Ecto neural progenitor cell (in vitro differentiated cells): ENCODE measurements at places on chromosomes 1 and 21.
A peak's percentile ranks its signal among the peaks of the same experiment; 100 is the strongest.

GRCh38 chr1:19361611-19362147 is 49.6 kb downstream of the SLC66A1 start:
- DNase-seq = no peak

- DNase-seq = no peak
Measured at GRCh38 chr1:234602334-234603220, 7.4 kb downstream of the IRF2BP2 start.

DNA sequence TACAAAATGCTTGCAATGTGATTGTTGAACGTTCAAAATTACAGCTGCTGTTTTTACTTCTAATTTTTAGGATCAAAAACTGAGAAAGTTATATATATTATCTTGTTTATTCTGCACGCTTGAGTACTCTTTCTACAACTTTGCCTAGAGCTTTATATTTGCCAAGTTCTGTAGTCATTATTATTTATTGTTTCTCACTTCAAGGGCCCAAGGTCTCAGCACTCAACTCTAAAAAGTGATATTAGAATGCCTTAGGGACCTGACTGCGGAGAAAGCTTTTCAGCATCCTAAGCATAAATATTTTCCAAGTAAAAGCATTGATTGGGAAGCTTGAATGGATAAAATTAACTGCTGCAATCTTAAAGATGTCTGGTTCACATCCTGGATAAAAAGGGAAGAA is 83.6 kb downstream of the UBE2U start:
- no peak for DNase-seq

- no peak for DNase-seq
Measured at GRCh38 chr1:13675151-13675651, 24.8 kb upstream of the PRDM2 start.

DNA sequence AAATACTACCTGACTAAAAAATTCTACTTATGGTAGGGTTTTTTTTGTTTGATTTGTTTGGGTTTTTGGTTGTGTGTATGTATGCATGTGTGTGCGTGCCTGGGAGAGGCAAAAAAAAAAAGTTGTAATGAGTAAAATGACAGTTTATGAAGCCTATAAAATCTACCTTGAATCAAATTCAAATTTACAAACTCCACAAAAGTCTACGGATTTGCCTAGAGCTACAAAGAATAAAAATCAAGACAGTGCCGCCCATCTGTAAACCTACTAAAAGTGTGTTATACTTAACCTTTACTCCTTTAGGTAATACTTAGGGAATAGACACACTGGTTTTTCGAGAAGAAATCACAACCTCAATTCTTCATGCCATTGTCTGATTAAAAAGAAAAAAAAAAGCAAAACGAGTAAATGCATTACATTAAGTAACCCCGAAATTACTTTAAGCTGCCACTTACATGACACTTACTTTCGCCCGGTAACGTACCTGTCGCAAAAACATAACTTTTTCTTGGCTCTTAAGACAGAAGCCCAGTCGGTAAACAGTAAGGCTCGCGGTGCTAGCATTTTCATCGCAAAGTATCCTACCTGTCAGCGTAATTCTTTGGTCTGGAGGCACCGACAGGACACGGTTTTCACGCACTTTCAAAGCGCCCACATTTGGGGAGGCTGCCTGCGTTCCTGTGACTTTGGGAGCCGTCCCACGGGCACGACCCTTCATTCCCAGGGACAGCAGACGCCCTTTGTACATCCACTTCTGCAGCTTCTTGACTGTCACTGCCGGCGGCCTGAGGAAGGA is 951 bp downstream of the SYDE2 start:
- DNase-seq = peak; percentile 78

DNA sequence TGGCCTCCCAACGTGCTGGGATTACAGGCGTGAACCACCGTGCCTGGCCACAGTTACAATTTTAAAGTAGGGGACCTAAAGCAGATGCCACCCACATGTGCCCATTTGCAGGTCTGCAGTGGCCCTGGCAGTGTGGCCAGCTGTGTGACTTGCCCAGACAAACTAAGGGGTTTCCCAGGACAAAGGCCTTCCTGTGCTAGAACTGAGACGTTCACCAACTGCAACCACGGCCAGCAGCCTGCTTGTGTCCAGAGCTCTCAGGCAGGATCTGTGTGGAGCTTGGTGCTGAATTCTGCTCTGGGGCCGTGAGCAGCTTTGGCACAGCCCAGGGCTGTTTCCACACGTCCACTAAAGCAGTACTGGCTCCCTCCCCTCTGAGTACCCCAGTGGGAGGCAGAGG is 10.6 kb upstream of the PTTG1IP start:
- DNase-seq = no peak

DNA sequence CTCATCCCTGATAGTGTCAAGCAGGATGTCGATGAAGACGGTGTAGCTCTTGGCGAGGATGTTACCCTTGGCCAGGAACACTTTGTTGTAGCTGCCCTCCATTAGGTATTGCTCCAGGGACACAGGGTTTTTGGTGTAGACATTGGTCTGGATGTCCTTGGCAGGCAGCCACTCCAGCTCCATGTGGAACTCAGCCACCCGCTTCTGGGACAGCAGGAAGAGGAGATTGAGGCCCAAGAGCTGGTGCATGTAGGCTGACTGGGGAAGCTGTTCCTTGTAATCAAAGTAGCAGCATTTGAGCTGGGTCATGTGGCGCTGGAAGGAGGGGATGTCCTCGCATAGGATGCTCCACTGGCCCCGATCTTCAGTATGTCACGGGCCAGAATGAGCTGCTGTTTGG is 9.5 kb downstream of the IL6R start:
- DNase-seq = no peak

DNA sequence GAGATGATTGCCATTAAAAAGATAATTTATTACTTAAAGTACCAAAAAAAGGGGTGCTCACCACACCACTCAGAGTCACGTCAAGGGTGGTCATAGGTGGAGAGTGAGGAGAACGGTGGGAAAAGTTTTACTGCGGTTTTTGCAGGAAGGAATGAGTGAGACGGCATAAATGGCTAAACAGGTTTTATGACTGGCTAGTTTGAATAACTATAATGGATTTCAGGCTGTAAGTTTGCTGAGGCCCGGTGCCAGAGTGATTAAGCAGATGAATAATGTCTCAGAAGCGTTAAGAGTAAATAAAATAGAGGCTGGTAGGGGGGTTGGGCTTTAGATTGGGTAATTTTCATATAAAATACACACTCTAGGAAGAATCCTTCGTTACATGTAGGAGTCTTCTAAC is 1337.8 kb downstream of the AMY1C start:
- DNase-seq = no peak

DNA sequence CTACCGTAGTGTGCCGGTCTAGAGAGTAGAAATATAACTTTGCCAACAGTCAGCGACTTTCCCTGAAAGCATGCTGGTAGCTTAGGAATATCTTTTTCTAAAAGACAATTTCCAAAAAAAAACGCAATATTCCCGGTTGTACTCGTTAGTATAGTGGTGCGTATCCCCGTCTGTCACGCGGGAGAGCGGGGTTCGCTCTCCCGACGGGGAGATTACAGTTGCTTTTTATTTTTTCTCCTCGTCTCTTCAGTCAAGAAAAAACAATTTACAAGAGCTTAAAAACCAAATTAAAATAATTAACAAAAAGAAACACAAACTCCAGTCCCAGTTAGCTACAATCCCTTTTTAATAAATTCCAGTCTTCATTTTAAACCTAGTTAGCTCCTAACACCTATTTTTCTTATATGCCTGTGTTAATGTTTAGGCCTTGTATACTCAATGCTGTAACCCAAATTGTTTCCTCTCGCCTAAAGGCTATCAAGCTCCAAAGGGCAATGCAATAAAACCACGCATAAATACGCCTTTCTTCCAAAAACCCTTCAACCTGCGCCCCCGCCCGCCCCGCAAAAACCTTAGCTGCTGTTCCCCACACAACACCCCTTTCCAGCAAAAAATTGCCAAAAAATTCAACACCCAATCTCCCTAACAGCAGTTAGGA is 7.8 kb downstream of the HSPA6 start:
- no peak for DNase-seq

DNA sequence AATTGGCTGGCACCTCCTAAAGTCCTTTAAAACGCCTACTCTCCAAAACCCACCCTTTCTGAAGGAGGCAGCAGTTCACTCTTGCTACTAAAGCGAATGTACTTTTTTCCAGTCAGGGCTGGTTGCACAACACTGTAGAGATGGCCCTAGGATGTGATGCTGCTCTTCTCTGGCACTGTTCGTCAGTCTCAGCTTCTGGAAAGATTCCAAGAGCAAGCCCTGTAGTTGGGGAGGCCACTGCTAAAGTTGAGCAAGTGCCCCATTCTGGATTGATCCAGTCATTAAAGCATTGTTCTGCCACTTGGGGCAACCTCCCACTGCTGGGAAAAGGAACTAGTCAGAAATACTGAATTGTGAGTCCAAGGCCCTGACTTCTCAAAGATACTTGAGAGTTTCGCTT is 28.5 kb upstream of the KCNQ4 start:
- DNase-seq = no peak

DNA sequence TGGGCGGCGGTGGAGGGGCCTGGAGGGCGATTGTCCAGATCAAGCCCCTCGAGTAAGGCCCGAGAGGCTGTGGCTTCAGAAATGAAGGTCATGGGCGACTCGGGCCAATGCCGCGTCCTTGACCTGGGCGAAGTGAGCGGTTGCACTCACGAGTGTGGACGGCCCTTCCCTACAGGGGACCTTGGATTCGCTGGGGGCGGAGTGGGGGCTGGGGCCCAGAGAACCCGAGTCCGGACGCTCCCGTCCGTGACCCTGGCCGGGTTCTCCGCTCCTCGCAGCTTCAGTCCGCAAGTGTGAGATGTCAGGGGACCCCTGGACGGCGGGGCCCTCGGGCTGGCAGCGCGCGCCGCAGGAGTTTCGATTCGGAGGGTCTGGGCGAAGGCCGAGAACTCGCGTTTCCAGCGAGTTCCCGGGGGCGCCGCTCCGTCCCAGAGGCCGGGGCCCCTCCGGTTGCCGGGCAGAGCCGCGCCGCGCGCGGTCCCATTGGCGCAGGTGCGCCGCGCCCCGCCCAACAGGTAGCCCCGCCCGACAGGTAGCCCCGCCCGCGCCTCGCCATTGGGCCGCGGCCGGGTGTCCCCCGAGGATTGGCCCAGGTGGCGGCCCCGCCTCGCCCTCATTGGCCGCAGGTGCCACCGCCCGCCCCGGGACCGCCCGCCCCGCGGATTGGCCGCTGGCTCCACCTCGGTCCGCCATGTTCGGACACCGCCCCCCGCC is at the start of gene PRKCZ:
TSS of gene PRKCZ (plus strand) at position 694 of the 714 bp plus-strand sequence. CDS start 220 bp downstream, outside the sequence.
- peak; percentile 95 for DNase-seq

GRCh38 chr1:85330711-85331290 is 54.4 kb upstream of the BCL10 start:
- DNase-seq = no peak

DNA sequence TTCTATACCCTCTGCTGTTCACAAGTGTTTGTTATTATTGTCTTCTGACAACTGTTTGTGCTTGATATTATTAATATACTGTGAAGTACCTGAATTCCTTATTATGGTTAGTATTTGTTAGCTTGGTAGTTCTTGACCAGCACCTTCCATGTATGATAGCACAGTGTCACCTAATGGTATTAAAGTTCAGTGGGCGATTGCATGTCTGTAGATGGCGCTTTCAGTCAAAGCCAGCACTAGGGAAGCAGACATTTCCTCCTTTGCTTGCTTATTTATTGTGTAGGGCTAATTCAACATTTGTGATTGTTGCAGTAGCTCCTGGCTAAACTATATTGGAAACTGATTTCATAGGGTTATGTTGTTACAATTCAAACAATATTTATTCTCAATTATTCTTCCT is 218.0 kb downstream of the ZP4 start:
- no peak for DNase-seq

DNA sequence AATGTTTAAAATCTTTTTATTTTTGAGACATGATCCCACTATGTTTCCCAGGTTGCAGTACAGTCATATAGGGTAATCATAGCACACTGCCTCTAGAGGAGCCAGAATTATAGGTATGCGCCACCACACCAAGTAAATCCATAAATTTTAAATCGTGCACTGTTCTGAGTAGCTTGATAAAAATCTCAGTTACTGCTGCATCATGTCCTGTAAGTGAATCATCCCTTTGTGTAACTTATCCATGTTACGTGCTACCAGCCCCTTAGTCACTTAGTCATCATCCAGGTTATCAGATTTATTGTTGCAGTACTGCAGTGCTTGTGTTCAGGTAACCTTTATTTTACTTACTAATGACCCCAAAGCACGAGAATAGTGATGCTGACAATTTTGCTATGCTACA is 1770.9 kb downstream of the BRINP3 start:
- no peak for DNase-seq

DNA sequence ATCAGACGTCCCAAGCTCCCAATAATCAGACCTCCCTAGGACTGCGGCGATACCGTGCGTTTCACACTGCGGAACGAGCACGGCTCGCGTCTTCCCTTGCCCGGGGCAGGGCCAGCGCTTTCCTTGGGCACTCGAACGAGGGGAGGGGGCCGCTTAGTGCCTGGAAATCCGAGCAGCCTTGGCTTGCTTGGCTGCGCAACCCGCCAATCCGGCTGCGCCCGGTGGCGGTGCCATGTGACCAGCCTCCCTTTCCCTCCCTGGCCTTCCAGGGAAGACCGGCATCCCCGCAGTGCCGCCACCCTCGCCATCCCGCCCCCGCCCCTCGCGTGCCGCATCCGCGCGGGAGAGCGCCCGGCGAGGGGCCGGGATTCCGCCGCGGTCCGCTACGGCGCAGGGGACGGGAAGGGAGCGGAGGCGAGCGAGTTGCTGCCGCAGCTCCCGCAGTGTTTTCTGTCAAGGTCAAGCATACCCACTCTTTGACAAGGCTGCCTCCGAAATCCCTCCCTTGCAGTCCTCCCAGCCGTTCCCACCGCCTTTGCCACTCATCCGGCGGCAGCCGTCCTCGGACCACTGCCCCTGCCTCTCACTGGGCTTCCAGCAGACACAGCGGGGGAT is 8.3 kb upstream of the RNF19B start:
- DNase-seq = peak; percentile 85

DNA sequence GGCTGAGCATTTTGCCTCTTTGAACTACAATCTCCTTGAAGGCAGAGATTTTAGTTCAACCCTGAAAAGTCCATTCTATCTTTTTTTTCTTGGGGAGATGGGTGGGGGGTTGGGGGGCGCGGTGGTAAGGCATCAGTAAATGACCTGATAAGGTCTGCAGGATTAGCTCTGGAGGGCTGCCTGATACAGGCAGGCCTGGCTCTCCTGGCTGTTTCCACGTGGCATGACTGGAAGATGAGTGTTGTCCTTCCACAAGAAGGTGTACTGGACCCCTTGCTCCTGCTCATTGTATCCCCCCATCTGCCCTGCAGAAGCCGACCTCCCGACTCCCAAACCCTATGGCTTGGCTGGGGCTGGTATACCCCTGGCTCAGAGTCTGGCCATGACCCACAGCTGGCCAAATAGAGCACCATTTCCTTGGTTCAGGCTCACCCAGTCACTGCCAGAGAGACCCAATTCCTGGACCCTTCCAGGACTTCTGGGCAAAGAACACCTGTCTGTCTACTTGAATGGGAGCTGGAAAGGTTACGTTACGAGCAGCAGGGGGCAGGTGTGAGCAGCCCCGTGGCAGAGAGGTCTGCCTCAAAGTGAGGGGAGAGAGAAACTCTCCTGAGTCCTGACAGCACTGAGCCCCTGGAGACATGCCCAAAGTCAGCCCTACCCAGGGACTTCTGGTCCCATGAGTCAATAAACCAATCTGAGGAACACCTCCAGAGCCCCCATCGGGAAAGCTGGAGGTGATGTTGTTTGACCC is 17.0 kb downstream of the DHRS3 start:
- DNase-seq = no peak

- DNase-seq = no peak
Measured at GRCh38 chr1:20672265-20672632, 11.1 kb upstream of the DDOST start.
